ENCODE measurements at places on chromosomes 11 and 22.
A peak's percentile ranks its signal among the peaks of the same experiment; 100 is the strongest.

- DNase-seq = no peak
Observed at GRCh38 chr11:16408619-16409018, 52.3 kb upstream of the SOX6 start.

- no peak for DNase-seq
Observed at GRCh38 chr11:78935398-78936068, 360.9 kb upstream of the NARS2 start.

- DNase-seq = peak; percentile 91
Observed at GRCh38 chr22:36331306-36331911, 56.4 kb downstream of the MYH9 start.

GRCh38 chr11:73969091-73969490, 13.6 kb downstream of the UCP2 start:
- DNase-seq = no peak

Measured in ELF-1 (cell line).